ENCODE measurements at places on chromosomes 16 and 17.

GRCh38 chr17:34675605-34676004 lies 96.2 kb downstream of the TMEM132E start:
- DNase-seq, result peak; percentile 4

- DNase-seq, result no peak
These were observed 91.9 kb downstream of the CRISPLD2 start for GRCh38 chr16:84911486-84912216.

DNA sequence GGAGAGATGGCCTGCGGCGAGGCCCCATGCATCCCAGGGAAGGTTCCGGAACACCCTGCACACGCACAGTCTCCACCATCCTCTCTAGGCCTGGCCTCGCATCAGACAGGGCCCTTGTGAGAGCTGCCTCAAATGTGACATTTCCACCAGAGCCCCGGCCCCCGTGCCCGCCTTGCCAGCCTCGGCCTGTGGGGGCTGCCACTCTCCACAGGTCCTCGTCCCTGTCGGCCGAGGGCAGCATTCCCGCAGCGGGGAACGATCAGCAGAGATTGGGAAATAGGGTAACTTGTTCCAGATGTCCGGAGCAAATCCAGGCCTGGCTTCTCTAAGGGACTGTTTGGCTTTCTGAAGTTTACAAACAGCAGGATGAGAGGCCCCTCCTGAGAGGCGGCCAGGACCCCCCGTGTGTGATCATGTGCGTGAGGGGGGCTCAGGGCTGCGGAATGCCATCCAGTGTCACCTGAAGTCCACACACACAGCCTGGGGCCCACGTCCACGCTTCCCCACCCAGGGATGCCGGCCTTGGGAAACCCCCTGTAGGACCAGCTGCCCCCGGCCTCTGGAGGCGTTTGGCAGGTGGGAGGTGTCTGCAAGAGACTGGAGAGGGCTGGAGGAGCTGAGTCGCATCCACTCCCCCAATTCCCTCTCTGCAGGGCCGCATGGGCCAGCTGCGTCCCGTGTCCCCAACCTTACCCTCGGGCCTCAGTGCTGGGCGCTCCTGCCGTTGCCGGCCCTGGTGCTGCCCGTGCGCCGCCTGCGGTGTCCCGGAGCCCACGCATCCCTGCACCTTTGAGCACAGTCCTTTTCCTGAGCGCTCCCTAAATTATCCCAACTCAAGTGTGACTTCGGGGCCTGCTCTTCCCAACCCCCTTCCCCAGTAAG lies 70.4 kb downstream of the ZDHHC7 start:
- DNase-seq, result no peak

DNA sequence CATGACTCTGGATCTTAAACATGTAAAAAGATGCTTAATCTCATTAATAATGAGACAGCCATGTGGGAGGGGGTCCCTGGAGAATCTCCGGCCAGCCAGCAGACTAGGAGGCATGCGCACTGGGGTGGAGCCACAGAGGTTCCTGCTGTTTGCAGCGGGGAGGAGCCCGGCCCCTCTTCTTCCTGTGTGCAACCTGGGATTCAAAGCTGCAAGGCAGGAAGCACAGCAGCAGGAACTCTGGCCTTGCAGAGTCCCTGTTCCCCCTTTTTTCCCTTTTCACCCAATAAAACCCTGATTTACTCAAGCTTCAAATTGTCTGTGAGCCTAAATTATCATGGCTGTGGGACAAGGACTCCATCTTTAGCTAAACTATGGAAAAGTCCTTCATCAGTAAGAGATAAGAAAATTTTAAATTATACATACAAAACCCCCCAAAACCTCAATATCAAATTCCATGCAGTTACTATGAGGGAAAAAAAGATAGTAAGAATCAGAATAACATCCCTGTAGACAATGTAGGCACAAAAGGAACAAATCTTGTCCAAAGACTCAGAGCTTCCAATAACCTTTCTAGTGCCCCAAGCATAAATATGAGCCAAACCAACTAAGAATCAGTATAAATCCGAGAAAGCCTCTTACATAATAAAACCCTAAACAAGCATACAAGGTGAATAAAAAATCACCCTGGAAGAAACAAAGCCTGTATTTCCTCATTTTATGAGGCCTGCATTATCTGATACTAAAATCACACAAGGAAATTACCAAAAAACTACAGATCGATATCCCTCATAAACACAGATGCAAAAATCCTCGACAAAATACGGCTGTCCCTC lies 12.1 kb downstream of the CFDP1 start:
- DNase-seq, result no peak

DNA sequence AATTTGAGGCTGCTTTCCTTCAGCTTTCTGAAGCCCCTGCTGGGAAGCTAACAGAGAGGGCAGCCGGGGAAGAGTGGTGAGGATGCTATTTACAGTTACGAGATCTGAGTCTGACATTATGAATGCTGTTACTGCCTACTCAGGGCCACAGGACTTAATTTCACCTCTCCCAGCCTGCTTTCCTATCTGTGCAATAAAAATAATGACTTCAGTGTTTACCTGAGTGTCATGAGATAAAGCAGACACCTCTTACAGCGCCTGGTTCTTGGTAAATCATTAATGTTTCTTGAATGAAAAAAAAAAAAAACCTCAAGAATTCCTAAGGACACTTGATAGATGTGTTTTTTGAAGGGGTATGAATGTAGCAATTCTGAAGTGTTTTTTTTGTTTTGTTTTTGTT lies 24.2 kb upstream of the CPHXL start:
- DNase-seq, result no peak

DNA sequence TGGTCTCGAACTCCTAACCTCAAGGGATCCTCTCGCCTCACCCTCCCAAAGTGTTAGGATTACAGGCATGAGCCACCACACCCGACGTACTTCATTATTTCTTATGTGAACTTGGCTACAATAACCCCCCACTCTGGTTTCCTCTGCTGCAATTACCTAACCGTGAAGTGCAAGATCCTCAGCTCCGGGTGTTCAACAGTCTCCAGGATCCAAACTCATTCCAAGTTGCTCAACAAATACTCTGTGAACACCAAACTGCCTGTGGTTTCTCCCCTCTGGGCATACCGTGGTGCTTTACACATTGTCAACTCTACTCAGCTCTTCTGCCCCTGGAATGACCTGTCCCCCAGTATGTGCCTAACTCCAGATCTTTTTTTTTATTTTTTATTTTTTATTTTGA lies 6.8 kb upstream of the SULT1A1 start:
- no peak for DNase-seq

- DNase-seq, result peak; percentile 85
These were observed 5.2 kb upstream of the GRIN2C start for GRCh38 chr17:74864866-74865395.

DNA sequence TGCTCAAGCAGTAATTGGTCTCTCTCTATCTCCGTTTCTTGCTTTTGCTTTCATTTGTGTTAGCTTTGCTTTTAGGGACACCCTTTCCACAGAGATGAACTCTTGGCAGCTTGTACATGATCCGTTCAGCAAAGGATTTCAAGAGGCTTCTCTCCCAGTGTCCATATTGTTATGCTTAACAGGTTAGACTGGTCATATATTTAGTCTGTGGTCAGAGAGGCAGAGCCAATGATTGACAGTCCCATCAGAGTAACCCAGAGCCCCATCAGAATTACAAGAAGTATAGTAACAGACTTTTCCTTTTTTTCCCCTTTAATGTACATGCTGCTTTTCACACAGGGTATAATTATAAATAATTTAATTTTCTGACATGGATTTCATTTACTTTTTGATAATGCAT lies 34.4 kb downstream of the GDPD1 start:
- DNase-seq, result no peak

GRCh38 chr17:68089881-68090280 lies 54.3 kb downstream of the KPNA2 start:
- peak; percentile 31 for DNase-seq

- peak; percentile 41 for DNase-seq
These were observed 5.4 kb upstream of the MMD start for GRCh38 chr17:55426851-55427586.

DNA sequence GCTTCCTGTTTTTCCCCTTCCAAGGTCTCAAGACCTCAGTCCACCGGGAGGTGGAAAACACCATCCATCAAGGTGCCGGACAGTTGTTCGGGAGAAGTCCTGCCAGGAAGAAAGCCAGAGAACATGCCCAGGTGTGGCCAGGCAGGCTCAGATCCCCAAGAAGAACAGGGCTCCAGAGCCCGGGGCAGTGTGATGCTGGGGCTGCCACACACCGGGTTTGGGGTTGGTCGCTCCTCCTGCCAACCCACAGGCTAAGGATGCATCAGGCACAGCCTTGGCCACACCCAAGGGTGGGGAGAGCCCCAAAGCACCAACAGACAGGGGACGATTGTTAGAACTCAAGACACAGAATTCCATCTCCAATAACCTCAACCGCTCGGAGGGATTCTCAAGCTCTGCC lies 19.7 kb downstream of the ZFHX3 start:
- DNase-seq, result no peak

DNA sequence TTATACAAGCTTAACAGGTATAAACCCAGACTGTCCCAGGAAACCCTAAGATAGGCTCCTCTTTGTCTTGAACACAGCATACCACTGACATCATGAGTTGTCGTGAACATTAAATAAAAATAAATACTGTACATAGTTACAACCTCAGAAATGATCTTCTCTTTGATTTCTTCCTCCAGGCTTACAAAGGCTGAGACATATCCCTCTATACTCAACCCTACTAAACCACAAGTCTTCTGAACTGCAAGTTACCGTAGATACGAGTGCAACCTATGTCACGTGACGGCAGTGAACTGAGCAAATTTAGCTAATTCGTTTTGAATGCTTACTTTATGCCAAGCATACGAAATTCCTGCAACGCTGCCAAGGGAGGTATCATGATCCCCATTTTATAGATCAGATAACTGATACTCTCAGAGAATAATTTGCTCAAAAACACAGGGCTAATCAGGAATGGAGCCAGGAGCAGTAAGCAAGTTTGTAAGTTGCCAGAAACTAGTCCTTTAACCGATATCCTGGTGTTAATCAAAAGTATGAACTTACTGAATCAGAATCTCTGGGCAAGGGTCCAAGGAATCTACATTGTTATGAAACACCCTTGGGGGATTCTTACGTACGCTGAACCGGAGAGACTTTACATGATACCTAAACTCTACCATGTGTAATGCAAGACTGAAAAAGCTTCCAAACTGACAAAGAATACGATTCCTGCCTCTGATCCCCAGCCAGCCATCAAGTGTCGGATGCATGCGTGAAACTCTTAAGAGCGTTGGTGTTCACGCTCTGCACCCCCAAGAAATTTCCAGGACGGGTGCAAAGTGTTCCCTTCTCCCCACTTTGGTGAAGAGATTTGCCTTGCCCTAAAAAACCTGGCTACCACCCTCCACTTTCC lies 106.2 kb downstream of the XYLT1 start:
- no peak for DNase-seq

GRCh38 chr17:67865438-67865837 lies 40.1 kb downstream of the BPTF start:
- no peak for DNase-seq

DNA sequence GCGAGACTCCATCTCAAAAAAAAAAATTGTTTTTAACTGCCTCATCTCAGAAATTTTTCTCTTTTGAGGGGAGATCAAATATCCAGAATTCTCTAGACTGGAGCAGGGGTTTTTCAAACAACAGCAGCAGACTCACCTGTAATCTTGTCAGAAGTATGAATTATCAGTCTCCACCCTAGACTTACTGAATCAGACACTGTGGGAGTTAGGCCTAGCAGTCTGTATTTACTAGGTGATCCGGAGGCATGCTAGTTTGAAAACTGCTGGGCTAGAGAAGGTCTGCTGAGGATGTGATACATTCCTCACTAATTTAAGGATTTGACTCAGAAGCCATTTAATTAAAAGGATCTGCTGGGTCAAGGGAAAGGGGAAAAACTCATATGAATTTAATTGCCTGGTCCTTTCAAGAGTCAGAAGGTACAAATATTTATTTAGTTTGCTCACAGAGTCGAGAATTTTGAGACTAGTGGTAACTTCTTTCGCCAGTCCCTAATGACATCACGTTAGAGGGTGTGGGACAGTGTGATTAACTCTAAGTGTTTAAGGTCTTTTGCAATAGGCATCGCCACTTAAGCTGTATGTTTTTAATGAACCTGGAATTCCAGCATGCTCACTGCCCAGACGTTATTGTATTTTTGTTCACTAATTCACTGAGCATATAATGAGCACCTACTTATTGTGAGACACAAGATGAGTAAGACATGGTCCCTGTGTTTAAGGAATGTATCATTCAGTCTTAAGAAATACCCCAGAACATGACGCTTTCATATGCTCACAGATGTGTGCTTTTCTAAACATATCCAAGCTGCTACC lies 14.2 kb downstream of the ATP6V0A1 start:
- no peak for DNase-seq

DNA sequence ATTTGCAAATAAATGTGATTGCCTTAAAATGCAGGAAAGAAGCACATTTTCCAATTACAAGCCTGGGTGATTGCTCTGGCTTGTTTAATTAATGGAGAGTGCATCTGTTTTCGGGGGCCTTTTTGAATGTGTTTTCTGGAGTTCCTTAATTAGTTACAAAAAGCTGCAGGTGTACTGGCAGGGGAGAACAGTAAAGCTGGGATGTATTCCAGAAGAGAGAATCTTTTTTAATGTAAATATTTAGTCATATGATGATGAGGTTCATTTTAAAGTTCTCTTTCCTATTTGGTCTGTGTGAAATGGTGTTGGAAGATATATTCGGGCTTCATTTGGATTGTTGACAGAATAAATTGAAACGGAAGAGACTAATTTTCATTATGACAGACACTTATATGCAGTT lies 70.9 kb upstream of the N4BP1 start:
- no peak for DNase-seq

- no peak for DNase-seq
These were observed 531.4 kb downstream of the CDH11 start for GRCh38 chr16:64590513-64590912.

DNA sequence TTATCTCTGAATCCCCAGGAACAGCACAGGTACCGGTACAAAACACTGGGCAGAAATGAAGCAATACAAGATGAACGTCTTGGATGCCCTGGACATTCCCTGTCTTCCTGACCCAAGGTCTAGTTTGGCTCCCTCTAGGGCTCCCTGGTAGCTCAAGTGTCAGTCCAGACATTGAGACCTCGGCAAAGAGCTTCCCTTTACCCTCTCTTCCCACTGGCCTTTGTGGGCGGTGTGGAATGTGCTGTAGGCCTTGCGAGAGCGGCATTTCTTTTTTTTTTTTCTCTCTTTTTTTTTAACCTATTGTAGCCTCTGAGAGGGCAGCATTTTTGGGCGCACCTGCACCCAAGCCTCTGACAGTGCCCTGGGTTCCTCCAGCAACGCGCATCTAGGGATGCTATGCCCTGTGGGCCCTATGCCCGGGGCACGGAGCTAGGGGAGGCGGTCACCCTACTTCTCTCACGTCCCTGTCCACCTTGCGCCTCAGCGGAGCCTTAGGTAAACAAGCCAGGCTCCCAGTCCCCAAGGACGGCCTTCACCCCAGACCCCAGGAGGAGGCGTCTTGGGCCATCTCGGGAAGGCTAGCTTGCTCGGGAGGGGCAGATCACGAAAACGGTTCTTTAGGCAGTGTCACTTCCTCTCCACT lies 1.2 kb upstream of the NFATC3 start:
- DNase-seq, result no peak

GRCh38 chr17:80308692-80309517 lies 48.3 kb downstream of the RNF213 start:
- no peak for DNase-seq

DNA sequence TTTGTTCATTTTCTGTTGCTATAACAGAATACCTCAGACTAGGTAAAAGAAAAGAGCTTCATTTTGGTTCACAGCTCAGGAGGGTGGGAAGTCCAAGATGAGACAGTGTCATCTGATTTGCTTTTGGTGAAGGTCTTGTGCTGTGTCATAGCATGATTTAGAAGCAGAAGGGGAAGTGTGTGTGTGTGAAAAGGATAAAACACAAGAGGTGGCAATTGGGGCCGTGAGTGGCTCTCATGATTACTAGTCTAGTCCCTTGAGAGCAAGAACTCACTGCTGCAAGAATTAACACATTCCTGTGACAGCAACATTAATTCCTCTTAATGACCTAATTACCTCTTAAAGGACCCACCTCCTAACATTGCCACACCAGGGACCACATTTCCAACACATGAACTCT lies 8.3 kb downstream of the SLC35G3 start:
- peak; percentile 51 for DNase-seq

Data from GM10248 (cell line).